ENCODE measurements at places on chromosomes 12 and 14. TPM values are rescaled to one million over a fixed set of nuclear protein-coding genes. Genes with fewer than 3 reads are reported as not detected.

ATG2B gene
- 19.5 TPM for total RNA-seq

- H3K4me1 ChIP-seq, result no peaks in the 10 kb centered on the region
- H3K4me3 ChIP-seq, result no peak overlapping the region
- H3K27ac ChIP-seq, result no peak overlapping the region
- no peak for DNase-seq
These were observed 868.4 kb downstream of the DIO2 start for GRCh38 chr14:79342942-79343341.

TROAP gene
- total RNA-seq, result 0.86 TPM

CCDC60 gene
- not detected for total RNA-seq

DNA sequence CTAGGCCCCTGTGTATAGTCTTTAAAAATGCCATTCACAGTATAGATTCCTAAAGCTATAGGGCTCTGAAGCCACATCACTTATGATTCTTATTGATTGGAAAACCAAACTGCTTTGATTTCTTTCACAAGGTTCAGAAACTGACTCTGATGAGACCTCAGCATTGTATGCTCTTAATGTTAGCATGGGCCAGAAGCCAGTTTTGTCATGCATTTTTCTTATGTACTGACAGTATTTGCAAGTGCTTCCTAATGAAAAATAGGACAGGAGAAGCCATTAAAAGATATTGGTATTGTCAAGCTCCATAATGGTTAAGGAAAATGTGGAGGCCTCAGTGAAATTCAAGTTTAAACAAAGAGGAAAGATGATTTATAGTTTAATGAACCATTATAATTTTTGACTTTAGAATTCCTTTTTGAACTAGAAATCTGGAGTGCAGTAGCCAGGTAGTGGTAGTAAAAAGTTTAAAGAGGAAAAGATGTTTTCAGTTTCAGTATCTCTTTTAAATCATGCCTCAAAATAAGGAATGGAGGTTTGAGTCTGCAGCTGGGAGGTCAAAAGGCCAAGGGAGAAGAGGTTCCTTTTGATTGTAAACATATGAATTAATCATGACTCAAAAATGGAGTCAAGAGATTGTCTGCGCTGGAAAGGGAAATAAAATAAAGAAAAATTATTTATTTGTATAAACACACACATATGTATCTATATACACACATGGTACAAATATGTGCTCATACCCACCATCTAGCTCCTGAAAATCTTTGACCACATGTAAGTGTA is 388.1 kb upstream of the PRICKLE1 start:
- H3K27ac ChIP-seq, result no peak overlapping the region
- H3K36me3 ChIP-seq, result no peaks in the 10 kb centered on the region
- no peaks in the 10 kb centered on the region for H3K27me3 ChIP-seq
- H3K4me3 ChIP-seq, result no peak overlapping the region
- no peak for DNase-seq
- H3K4me1 ChIP-seq, result no peaks in the 10 kb centered on the region

All from upper lobe of left lung (tissue), 6 donors.